ENCODE measurements at places on chromosomes 11 and 22.

GRCh38 chr22:34395370-34395769 is 475.1 kb upstream of the LARGE1 start:
- no peak for DNase-seq

GRCh38 chr22:39943953-39944872 is 16.0 kb upstream of the TMA7B start:
- DNase-seq, result peak; percentile 61

- DNase-seq, result no peak
These were observed 47.7 kb upstream of the PPP6R3 start for GRCh38 chr11:68412593-68413475.

GRCh38 chr22:32265882-32266767 is 11.0 kb upstream of the SLC5A4 start:
- DNase-seq, result peak; percentile 71
